Neural crest cell (in vitro differentiated cells): ENCODE measurements at places on chromosomes 3 and 15.

DNA sequence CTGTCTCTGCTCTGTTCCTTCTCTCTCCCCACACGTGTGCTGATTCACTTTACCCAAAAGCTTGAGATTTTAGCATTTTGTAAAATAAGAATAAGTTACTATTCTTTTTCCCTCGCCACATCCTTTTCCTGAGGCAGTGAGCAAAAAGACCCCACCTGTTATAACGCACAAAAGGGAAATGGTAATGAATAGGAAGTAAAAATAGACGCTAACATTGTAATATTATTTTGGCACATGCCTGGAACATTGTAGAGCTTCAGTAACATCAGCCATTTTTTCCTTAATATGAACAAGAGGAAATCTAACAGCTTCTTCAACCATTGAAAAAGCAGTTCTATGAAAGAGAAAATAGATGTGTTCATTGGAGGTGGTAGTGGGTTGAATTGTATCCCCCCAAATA lies 40.5 kb downstream of the CD200 start:
- H3K4me3 ChIP-seq: no peak overlapping the region
- no peaks in the 10 kb centered on the region for H3K27me3 ChIP-seq
- no peak overlapping the region for H3K27ac ChIP-seq
- no peak for DNase-seq
- H3K4me1 ChIP-seq: peaks cover 25% of the 10 kb centered on the region
- H3K36me3 ChIP-seq: peaks cover 5% of the 10 kb centered on the region

DNA sequence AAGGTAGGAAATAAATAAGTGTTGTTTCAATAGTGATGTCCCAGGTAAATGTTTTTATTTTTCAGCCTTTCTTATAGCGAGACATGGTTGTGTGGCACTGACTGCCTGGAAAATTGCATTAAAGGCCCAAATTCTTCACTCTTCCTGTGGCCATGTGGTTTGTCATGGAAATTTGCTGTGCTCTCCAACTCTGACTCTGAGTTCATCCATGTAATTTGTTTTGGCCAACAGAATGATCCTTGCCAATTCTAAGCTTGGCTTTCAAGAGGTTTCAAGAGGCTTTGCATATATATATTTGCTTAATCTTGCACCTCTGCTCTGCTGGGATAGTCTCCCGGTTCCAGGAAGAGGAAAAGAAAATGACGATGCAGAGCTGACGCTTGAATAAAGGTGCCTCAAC lies 107.5 kb upstream of the ARHGEF26 start:
- H3K36me3 ChIP-seq: no peaks in the 10 kb centered on the region
- no peaks in the 10 kb centered on the region for H3K27me3 ChIP-seq
- no peak overlapping the region for H3K27ac ChIP-seq
- no peak overlapping the region for H3K4me3 ChIP-seq
- no peak for DNase-seq

- H3K27ac ChIP-seq: no peak overlapping the region
- no peaks in the 10 kb centered on the region for H3K36me3 ChIP-seq
- no peak overlapping the region for H3K4me3 ChIP-seq
- DNase-seq: no peak
These were observed 230.0 kb downstream of the ERC2 start for GRCh38 chr3:56238299-56238698.

- H3K27me3 ChIP-seq: no peaks in the 10 kb centered on the region
- peaks cover 5% of the 10 kb centered on the region for H3K4me1 ChIP-seq
- H3K4me3 ChIP-seq: no peak overlapping the region
- no peak overlapping the region for H3K27ac ChIP-seq
- H3K36me3 ChIP-seq: no peaks in the 10 kb centered on the region
These were observed 140.0 kb downstream of the KCNAB1 start for GRCh38 chr3:156260331-156260730.
